NCI-H2107 (cell line): ENCODE measurements at places on chromosomes 1 and 21.

GRCh38 chr1:226690460-226690982 is 48.6 kb downstream of the ITPKB start:
- DNase-seq: no peak

DNA sequence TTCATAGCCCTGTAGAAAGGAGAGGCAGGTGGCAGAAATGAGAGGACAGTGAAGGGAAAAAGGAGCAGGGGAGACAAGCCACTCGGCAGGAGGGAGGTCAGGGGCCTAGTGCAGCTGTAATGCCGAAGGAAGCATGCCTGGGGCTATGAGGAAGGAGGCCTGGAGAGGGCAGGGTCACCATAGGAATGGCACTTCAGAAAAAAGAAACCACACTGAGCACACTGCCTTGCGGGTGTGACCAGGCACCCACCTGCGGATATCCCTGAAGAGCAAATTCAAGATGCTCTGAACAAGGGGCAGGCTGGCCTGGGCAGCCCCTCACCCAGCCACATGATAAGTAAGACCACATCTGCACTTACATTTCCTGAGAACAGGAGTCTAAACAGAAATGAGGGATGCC is 104.7 kb downstream of the JAK1 start:
- DNase-seq: no peak

DNA sequence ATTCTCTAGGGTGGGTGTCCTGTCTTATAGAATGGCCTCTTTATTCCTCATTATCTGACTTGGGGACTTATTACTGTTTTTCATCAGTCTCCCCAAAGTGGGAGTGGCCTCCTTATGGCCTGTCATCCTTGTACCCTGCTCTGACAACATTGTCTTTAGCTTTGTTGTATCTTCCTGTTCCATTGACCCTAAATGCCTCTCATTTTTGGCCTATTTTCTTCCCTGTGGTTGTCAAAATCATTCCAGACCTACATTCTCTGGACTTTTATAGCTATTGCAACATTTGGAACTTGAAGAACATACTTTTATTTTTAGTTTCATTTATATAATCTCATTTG is 9.7 kb downstream of the SFT2D2 start:
- no peak for DNase-seq

GRCh38 chr21:43266534-43266933 is 97.7 kb downstream of the CRYAA start:
- no peak for DNase-seq

- DNase-seq: no peak
Observed at GRCh38 chr21:34020005-34020847, 53.2 kb upstream of the MRPS6 start.

- DNase-seq: no peak
Observed at GRCh38 chr1:186943891-186944686, 115.3 kb downstream of the PLA2G4A start.

DNA sequence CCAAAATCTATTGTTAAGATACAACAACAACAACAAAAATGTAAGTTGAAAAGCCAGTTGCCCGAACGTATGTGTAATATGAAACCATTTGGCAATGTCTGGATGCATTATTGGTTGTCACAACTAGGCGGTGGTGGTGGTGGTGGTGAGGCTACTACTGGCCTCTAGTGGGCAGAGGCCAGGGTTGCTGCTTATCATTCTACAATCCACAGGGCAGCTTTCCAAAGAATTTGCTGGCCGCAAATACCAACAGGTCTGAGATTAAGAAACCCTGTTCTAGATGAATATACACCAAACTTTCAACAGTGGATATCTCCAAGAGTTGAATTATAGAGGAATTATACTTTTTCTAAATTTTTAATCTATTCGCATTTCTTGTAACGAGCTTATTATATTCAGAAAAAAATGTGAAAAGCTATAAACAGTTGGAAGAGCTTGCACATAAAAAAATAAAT is 26.8 kb upstream of the ZNF697 start:
- DNase-seq: no peak

DNA sequence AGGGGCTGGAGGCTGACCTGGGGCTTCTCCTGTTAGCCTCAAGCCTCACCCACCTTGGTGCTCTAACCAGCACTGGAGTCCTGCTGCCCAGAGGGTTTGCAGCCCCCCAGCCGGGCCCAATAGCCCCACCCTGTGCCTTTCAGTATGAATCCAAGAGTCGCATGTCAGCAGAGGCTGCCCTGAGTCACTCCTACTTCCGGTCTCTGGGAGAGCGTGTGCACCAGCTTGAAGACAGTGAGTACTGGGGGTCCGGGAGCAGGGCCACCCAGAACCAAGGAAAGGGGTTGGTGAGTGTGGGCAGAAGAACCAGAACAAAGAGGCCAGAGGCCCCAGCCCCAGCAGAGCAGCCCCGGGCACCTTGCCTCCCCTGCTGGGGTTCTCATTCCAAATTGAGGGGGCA is 25.6 kb downstream of the CDK18 start:
- no peak for DNase-seq

- DNase-seq: no peak
Observed at GRCh38 chr1:152191260-152191659, 32.2 kb upstream of the RPTN start.
